ENCODE measurements at places on chromosomes 6 and 20.

GRCh38 chr20:12660918-12661317 is 347.9 kb upstream of the SPTLC3 start:
- no peak for DNase-seq

GRCh38 chr6:30562470-30563425 is 5.7 kb downstream of the PRR3 start:
- DNase-seq = no peak

DNA sequence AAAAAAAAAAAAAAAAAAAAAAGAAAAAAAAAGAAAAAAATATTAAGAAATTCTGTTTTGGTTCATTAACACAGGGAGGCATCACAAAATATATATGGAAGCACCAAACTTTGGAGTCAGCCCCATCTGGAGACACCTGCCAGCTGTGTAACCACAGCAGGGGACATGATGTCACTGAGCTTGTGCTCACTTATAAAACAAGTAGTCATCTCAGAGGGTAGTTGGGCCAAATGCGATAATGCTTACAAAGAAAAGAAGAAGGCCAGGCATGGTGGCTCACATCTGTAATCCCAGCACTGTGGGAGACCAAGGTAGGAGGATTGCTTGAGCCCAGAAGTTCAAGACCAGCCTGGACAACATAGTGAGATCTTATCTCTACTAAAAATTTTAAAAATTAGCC is 1.1 kb upstream of the BNIP5 start:
- no peak for DNase-seq

- DNase-seq = no peak
Observed at GRCh38 chr6:158028421-158028820, 46.8 kb downstream of the SYNJ2 start.

DNA sequence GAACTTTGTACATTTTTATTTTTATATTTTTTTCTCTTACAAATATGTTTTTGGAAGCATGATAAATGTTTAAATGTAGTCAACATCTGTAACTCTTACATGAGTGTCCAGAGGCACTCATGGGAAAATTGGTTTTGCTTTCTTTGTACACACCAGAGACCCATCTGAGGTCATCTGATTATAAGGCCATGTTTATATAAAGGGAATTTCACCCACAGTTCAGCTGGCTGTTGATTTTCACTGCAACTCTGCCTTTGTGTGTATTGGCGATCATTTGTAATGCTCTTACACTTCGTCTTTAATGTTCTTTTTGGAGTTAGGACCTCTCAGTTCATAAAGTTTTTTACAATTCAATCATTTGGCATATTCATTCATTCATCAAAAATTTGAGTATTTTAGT is 28.1 kb downstream of the RIOK1 start:
- DNase-seq = no peak

DNA sequence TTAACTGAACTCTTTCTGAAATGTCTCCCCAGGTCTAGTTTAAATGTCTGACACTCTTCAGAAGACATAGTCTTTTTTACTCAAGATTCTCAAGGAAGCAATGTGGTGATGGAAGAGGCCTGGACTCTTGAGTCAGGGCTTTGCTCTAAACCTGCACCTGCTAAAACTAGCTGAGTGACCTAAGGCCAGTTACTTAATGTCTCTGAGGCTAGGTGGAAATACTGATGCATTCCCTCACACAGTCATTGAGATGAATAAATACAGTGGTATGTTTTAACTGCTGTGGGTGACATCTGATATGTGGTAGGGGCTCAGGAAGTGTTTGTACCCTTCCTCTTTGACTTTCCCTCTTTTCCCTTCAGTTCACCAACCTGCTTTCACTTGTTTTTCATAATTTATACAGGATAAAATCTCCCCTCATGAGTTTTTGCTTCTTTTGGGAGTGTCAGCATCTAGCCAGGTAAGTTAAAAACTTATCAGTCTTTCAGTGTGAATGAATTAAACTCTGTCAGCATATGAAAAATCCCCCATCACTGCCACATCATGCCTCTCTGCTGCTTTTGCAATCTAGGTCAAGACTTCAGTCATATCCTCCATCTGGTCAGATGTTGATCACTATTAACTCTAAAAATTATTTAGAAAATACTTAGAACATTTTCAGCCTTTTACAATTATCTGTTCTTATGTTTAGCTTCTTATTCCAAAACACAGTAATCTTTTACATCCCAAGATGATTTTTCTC is 178.7 kb upstream of the TNFAIP3 start:
- DNase-seq = no peak

- DNase-seq = no peak
Observed at GRCh38 chr6:109058620-109059019, 36.0 kb downstream of the SESN1 start.
